ENCODE measurements at places on chromosomes 1 and 21. TPM values are rescaled to one million over a fixed set of nuclear protein-coding genes. Genes with fewer than 3 reads are reported as not detected.

The CATSPERE gene
- 1.2 TPM for total RNA-seq

GRCh38 chr1:180951836-180952656, 39.3 kb downstream of the KIAA1614 start:
- no peak overlapping the region for H3K4me3 ChIP-seq
- H3K27me3 ChIP-seq = peaks cover 2% of the 10 kb centered on the region
- peaks cover 15% of the 10 kb centered on the region for H3K4me1 ChIP-seq
- H3K36me3 ChIP-seq = peaks cover 5% of the 10 kb centered on the region

DNA sequence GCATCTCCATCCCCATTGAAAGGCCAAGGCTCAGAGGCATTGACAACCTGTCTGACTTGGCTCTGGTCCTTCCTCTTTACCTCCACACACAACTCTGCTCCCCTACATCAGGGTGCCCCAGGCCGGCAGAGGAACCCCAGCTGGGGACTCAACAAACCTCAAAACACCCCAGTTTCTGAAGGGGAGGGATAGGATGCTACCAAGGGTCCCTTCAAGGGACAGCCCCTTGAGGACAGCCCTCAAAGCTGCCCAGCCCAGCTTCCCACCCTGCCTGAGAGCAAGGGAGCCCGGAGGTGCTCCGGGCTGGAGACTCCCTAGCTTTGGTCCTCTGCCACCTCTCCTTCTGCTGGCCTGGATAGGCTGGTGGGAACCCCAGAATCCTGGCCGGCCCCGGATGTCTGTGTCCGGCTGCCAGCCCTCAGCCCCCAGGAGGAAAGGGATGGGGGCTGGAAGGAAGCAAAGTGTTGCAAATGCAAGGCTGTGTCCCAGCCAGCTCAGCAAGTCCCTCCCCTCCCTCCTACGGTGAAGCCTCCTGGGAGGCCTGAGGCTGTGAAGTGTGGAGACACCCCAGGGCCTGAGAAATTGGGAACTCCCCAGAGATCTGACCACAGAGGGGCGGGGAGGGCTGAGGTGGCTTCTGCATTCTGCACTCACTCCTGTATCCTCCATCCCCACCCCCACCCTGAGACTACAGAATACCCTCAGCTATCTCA, 1.1 kb upstream of the MARCKSL1 start:
- DNase-seq = peak; percentile 58
- no peaks in the 10 kb centered on the region for H3K27me3 ChIP-seq
- H3K27ac ChIP-seq = no peak overlapping the region
- peaks cover 16% of the 10 kb centered on the region for H3K4me1 ChIP-seq
- peaks cover 4% of the 10 kb centered on the region for H3K36me3 ChIP-seq

GRCh38 chr1:175208773-175209492, 16.4 kb upstream of the KIAA0040 start:
- peak overlapping the region; percentile 6 for H3K4me3 ChIP-seq
- peak; percentile 68 for DNase-seq
- no peaks in the 10 kb centered on the region for H3K27me3 ChIP-seq
- H3K36me3 ChIP-seq = no peaks in the 10 kb centered on the region
- H3K27ac ChIP-seq = peak overlapping the region; percentile 78
- H3K4me1 ChIP-seq = peaks cover 48% of the 10 kb centered on the region

- H3K27me3 ChIP-seq = no peaks in the 10 kb centered on the region
- H3K4me1 ChIP-seq = peaks cover 3% of the 10 kb centered on the region
- H3K4me3 ChIP-seq = no peak overlapping the region
- DNase-seq = no peak
- no peak overlapping the region for H3K27ac ChIP-seq
Observed at GRCh38 chr1:89881415-89882058, 60.7 kb downstream of the LRRC8D start.

GRCh38 chr21:35102488-35103371, 53.6 kb upstream of the RUNX1 start:
- no peak overlapping the region for H3K27ac ChIP-seq
- no peak overlapping the region for H3K4me3 ChIP-seq
- DNase-seq = peak; percentile 63
- no peaks in the 10 kb centered on the region for H3K36me3 ChIP-seq

GRCh38 chr1:231976231-231976630, 349.6 kb downstream of the DISC1 start:
- no peaks in the 10 kb centered on the region for H3K27me3 ChIP-seq
- no peak for DNase-seq
- no peak overlapping the region for H3K4me3 ChIP-seq
- no peaks in the 10 kb centered on the region for H3K36me3 ChIP-seq
- H3K4me1 ChIP-seq = peaks cover 5% of the 10 kb centered on the region

- no peak overlapping the region for H3K4me3 ChIP-seq
- no peak overlapping the region for H3K27ac ChIP-seq
- peaks cover 32% of the 10 kb centered on the region for H3K36me3 ChIP-seq
- H3K27me3 ChIP-seq = no peaks in the 10 kb centered on the region
- peaks cover 34% of the 10 kb centered on the region for H3K4me1 ChIP-seq
- no peak for DNase-seq
Observed at GRCh38 chr1:204466416-204467405, 27.9 kb downstream of the PIK3C2B start.

DNA sequence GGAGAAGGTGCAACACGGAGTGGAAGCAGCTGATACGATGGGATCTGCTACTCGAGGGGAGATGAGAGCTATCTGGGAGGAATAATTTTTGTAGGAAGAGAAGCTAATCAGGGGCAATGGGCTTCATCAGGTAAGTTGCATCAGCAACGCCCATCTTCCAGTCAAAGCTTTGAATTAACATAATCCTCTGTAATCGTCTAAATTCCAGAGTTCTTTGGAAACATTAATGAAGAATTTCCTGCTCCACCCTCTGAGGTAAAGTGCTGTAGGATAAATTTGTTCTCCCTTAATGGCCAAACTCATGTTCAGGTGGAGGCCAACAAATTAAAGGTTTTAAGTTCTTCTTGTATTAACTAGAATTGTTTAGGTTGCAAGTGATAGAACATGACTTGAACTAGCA, 94.0 kb upstream of the KAZN start:
- H3K27me3 ChIP-seq = peaks cover 4% of the 10 kb centered on the region
- DNase-seq = no peak
- H3K4me1 ChIP-seq = no peaks in the 10 kb centered on the region
- no peaks in the 10 kb centered on the region for H3K36me3 ChIP-seq
- no peak overlapping the region for H3K4me3 ChIP-seq

- no peaks in the 10 kb centered on the region for H3K4me1 ChIP-seq
- no peak overlapping the region for H3K4me3 ChIP-seq
- peaks cover 36% of the 10 kb centered on the region for H3K36me3 ChIP-seq
- no peak overlapping the region for H3K27ac ChIP-seq
Observed at GRCh38 chr1:207787776-207788175, 35.9 kb downstream of the CD46 start.

DNA sequence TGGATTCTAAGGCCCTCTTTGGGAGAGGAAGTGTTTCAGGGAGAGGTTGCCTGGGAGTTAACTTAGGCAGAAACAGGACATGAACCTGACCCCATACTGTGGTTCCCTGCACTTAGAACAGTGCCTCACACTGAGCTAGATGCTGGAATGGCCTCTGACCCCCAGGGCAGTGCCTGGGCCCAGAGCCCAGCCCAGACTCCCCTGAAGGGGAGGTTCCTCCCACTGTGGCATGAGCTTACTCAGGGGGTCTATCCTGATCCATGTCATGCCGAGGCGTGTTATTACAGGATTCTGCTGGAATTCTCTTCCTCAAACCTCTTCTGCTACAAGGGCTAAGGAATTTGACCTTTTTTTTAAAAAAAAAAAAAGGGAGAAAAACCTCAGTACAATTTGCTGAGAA, 72.2 kb downstream of the MRPL37 start:
- H3K36me3 ChIP-seq = peaks cover 6% of the 10 kb centered on the region

- no peak overlapping the region for H3K27ac ChIP-seq
- DNase-seq = no peak
- no peaks in the 10 kb centered on the region for H3K36me3 ChIP-seq
- peaks cover 19% of the 10 kb centered on the region for H3K27me3 ChIP-seq
Observed at GRCh38 chr21:44989537-44989886, 49.7 kb downstream of the SLX9 start.

DNA sequence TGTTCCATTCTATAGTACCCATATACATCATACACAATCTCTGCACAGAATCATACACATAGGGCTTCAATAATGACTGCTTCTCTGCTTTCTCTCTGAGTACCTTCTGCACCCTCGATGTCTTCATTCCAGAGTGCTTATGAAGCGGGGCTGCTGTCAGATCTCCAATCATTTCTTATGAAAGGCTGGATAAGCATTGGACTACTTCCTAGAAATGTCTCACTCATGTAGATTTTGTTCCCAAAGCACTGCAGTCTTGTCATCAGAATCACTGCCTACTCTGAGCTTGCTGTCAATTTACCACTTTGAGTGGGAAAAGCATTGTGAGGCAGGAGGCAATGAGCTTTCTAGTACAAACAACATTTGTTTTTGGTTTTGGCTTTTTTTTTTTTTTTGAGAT, 179.0 kb downstream of the SLC35F3 start:
- no peaks in the 10 kb centered on the region for H3K36me3 ChIP-seq
- no peak overlapping the region for H3K4me3 ChIP-seq
- H3K4me1 ChIP-seq = no peaks in the 10 kb centered on the region
